ENCODE measurements at places on chromosomes 1 and 21.

- DNase-seq = no peak
Measured at GRCh38 chr1:160779626-160780397, 16.2 kb upstream of the LY9 start.

DNA sequence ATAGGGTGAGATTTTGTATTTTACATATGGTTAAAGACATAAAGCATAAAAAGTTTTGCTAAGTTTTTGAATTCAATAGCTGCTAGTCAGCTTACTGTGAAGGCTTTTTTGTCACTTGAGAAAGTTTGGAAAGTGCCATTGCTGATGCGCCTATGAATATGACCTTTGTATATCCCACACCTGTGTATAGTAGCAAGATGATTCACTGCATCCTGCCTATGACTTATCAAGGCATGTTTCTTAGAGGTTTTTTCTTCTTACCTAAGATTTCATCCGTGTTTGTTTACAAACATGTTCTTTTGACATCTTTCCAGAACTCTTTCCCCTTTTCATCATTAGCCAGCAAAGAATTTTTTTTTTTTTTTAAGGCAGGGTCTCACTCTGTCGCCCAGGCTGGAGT lies 51.5 kb downstream of the PRKAA2 start:
- no peak for DNase-seq

DNA sequence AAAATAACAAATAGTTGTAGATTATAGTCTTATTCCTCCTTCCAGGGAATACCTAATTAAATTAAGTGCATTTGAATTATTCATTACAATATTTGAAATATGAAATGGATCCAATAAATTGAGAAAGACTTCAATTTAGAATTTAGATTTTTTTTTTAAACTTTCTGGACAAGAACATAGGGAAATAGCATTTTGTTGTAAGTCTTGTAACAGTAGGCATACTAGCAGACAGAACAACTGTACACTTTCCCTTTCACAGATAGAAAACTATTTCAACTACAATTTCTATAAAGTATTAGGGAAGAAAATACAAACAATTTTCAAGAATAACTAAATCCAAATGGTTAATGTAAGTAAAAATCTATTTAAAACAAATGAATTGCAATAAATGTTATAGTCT lies 577.5 kb downstream of the USP25 start:
- no peak for DNase-seq

DNA sequence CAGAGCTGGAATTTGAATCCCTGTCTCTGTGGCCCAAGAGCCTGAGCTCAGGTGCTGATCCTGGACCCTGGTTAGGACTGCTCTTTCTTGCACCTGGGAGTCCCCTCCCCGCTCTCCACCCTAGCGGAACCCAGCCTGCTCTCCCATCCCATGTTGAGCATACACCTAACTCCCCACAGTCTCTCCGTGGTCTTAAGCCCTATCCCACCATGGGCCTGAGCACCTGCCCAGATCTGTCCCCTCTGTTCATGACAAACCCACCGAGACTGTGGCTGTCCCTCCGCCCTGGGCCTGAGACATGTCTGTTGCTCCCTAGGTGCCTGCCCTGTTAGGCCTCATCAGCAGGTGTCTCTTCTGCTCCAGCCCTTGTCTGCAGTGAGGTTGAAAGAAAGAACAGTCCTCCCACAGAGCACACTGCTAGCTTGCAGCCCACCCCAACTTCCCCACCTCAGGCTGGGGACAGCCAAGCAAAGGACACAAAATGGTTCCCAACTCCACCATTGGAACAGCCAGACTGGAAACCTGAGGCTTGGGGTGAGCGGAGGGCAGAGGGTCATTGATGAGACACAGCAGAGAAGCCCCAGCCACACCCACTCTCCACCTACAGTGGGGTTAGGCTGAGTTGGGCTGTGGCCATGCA lies 118.5 kb downstream of the MATN1 start:
- no peak for DNase-seq

- no peak for DNase-seq
Measured at GRCh38 chr1:55259911-55260609, 44.9 kb upstream of the USP24 start.

DNA sequence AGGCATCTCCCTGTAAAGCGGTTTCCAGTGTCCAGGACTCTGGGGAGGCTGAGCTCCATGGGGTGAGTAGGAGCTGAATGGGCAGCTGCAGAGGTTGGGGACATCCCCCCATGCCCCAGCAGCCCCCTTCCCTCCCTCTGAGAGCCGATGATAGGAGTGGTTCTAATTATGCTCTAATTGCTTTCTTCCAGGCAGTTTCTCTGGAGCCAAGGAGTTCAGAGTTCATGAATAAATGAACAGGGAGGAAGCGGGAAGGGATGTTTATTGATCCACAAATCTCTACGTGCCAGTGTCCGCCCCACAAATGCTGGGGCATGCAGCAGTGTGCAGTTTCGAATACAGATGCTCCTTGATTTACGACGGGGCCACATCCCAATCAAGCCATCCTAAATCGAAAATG lies 15.6 kb downstream of the NKAIN1 start:
- DNase-seq = no peak

- DNase-seq = no peak
Measured at GRCh38 chr1:202802998-202803932, 5.0 kb downstream of the KDM5B start.

DNA sequence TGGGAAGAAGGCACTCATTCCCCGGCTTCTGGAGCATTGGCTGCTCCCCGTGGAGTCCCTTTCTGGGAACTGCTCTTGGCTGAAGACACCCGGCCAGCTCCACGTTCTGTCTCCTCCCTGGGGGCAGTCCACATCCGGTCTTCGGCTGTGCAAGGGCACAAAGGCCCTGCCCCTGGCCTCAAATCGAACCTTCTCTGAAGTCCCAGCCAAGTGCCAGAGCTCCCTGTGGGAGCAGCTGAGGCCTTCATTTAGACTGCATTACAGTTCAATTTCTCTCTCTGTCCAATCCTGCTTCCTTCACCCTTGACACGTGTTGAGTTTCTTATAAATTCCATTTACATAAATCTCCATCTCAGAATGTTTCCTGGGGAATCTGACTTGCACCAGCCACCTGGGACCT lies 132.9 kb upstream of the POU3F1 start:
- no peak for DNase-seq

GRCh38 chr1:37621326-37621870 lies 13.3 kb downstream of the RSPO1 start:
- DNase-seq = no peak

DNA sequence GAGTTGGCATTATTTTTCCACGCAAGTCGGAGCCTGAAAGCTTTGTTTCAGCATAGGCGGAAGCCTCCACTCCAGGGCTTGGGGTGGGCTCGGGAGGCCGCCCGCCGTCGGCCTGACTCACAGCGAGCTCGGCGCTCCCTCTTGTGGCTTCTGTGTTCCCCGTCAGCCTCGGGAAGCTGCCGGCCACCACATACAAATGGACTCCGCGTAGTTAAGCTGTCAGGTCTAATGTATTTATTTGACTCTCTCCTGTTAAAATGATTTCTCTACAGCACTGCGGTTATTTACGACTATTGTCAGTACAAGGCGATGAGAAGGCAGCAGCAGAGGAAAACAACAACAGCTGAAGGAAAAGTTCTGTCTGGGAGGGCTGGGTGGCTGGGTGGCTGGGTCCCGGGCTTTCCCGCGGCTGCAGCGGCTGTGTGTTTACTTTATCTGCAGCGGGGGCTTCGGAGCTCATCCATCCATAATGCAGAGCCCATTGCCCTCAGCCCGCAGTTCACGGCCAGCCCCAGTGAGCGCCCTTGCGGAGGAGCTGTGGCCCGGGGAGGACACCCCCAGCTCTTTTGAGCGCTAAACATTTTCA lies 375.7 kb upstream of the CAMK1G start:
- peak; percentile 24 for DNase-seq

DNA sequence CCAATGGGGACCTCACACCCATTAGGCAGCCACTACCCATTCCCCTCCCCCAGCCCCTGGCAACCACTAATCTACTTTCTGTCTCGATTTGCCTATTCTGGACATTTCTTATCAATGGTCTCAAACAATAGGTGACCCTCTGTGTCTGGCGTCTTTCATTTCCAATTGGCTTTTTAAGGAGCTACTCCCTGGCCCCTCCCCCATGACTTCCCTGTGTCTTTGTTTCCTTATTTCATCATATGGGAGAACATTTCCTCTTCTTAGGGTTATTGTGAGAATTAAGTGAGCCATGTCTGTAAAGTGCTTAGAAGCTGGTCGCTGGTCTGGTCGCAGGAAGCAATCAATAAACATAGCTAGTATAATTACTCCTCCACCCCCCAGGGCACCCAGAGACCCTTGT lies 80.9 kb downstream of the SPSB1 start:
- no peak for DNase-seq

DNA sequence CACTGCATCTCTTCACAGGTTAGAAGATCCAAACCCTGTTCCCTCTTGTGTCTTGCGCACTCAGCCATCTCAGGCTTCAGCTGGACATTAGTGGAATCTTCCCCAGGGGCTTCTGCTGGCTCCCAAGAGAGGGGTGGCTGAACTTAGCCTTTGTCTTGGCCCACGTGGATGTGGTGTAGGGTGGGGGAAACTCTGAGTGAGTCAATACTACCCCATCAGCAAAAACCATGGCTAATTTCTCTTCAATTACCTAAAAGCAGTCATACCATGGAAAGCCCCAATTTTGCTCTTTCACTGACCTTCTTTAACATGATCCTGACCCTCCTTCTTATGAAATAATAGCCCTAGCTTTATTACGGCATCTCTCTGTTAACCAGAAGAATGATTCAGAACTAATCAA lies 72.5 kb upstream of the RAB3GAP2 start:
- DNase-seq = no peak

GRCh38 chr1:983798-984475 lies 2.0 kb upstream of the PERM1 start:
- DNase-seq = no peak

DNA sequence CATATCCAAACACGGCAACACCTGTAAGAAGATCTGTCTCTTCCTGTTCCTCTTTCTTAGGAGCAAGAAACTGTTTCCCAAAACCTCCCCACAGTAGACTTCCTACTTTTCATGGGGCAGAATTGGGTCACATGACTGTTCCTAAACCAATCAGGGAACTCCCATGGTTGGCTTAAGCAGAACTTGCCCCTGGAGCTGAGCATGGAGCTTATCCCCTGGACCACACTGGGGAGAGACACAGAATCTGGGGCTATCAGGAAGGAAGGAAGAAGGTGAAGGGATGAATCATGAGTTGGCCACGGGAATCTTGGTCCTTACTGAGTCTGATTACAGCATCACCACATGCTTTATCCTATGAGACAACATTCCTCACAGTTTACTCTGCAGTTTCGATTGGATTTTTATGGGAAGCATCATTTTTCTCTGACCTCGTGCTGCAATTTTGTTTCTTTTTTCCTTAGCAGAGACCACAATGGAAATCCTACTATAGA lies 81.8 kb downstream of the CDC7 start:
- DNase-seq = no peak

DNA sequence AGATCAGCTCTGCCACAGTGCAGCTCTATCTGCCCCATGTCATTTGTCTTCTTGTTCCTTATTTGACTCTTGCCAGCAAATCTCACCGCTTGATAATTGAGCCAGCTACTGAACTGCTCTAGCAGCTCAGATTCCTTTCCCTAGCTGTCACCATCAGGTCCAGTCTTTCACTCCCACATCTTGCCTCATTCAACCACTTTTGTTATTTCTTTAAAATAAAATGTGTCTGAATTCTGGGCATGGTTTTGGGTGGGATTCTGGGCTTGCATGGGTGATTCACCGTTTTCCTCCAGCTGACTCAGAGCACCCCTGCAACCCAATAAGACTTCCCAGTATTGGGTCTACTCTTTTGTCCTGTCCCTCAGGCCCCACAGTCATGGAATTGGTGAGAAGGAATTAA lies 215.7 kb downstream of the DSCAM start:
- no peak for DNase-seq

DNA sequence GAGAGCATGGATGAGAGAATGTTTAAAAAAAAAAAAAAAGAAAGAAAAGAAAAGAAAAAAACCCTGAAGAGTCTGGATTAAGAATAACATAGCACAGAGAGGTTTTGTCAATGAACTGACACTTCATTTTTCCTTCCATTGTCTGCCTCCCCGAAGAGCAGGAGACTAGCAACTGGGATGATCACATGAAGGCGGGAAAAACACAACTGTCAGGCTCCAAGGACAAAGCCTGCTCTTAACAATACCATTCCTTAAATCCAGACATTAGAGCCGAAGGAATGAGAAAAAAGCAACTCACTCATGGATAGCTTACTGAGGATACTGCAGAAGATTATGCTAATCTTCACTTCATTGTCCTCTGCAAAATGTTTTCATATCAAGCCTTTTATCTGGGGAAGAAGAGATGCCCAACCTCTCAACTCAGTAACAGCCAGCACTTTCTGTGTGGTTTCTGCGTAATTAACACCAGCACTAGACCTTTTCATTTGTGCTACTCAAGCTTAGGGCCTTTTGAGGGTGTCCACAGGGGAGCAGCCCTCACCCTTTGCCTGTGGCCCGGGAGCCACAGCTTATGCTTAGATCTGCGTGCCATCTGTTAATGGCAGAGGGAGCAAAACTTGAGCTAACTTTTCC lies 182.3 kb downstream of the BARHL2 start:
- no peak for DNase-seq

- DNase-seq = no peak
Measured at GRCh38 chr21:44455524-44456213, 359 bp downstream of the LRRC3 start.

GRCh38 chr1:8077120-8077573 lies 51.0 kb upstream of the ERRFI1 start:
- DNase-seq = no peak

DNA sequence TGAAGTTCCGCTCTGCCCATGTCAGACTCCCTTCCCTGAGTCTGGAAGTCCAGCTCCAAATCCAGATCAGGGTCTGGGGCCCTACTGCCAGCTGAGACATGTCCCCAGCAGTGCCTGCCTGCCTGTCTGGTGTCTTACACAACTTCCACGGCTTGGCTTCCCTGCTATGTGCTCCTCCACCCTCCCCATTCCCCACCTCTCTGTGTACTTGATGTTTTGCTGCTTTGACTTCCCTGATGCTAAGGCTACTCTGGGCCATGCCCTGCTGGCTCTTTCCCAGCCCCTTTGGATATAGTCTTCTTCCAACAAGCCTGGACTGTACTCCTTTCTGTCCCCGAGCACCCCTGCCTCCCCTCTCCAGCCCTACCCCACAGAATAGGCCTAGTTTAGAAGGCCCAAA lies 7.3 kb downstream of the GJA5 start:
- DNase-seq = no peak

DNA sequence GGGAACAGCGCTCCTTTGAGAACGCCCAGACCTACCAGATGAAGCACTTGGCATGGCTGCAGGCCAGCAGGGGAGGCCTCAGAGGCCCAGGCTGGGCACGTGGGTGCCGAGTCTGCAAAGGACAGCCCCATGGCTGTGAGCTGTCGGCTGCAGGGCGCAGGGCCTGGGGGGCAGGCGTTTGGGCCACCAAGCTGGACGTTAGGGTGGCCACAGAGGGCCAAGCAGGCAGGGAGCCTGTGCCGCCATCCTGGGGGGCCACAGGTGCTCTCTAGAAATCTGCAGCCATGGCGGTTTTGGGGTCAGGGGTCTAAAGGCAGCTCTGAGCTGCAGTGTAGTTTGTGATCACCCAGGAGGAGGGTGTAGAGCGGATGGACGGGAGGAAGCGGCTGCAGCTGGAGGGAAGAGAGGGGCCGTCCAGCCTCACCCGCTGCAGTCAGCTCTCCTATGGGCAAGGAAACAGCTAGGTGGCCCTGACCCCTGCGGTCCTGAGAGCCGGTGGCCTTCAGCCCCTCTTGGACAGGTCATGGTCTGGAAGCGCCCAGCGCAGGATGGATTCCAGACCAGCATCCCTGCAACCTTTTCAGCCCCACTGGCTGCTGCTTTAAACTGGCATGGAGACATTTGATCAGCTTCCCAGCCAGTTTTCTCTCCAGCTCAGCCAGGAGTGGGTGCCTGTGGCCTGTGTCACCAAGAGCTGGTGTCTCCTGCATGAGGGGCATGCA lies 11.0 kb downstream of the IBA57 start:
- DNase-seq = no peak

GRCh38 chr1:162206300-162206699 lies 136.8 kb downstream of the NOS1AP start:
- DNase-seq = no peak

Data from omental fat pad (tissue), 4 donors.